ENCODE measurements at places on chromosomes 4 and X. TPM values are rescaled to one million over a fixed set of nuclear protein-coding genes. Genes with fewer than 3 reads are reported as not detected.

DNA sequence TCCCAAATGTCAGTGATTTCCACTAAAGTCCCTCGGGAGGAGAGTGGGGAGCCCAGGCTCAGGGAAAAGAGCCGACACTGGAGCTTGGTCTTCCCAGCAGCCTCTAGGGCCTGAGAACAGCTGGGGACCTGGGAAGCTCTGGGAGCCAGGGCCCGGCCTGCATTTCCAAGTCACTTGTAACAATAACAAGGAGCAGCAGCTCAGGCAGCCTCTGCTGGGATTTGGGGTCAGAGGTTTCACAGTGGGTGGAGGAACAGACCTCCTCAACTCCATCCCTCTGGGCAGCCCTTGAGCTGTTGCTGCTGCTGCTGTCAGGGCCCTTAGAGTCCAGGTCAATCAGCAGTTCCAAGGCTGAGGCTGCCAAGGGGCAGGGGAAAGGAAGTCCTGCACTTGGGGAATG, 11.1 kb downstream of the STARD8 start:
- no peak for DNase-seq

GRCh38 chr4:37607018-37607417, 79.2 kb downstream of the RELL1 start:
- DNase-seq, result no peak

DNA sequence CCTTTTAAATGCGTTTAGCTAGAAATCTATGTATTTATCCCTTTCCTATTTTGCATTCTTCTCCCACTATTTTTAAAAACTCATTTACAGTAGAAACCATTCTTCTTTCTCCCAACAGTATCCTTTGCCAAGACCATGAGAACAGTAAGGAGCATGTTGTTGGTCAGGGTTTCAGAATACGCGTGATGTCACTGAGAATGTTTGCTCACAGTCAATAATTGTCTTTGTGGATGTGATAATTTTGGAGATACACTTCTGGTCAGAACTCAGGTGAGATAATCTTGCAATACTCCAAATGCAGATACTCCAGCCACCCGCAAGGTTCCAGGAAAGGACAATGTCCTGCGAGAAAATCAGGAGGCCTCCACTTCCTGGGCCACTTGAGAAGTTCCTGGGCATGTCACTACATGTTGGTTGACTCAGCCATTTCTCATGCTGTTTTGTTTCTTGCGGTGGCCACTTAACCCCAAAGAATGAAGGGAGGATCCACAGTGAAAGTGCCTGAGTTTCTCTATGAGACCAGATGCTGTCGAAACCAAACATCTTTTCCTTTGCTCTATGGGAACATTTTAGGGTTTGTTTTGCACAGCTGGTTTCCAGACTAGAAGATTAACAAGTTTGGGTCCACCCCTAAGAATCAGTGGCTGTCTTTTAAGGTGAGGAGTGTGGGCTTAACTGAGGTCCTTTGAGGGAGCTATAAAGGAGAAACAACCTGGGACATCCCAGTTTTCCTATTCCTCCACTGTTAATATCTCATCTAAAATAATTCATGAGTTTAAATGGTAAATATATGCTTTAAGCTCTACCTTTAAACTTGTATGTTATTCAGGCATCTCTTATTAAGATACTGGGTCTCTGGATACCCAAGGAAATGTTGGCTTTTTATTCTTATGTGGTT, 116.0 kb downstream of the SOWAHB start:
- no peak for DNase-seq

Gene TEX13C
- not detected for total RNA-seq

DNA sequence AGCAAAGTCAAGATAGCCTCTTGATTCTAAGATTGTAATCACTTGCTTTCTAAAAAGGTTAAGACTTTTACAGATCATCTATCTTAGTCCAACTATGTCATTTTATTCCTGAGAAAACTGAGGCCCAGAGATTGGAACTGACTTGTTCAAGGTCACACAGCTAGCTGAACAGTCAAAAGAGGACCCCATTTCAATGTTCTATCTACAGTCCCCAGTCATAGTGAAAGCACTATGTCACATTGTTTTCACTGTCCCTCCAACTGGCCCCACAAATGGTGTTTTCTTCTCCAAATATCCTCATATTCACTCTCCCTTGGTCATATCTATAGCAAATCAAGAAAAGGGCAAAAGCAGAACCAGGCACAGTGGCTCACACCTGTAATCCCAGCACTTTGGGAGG, 145.2 kb downstream of the OPHN1 start:
- DNase-seq, result no peak

- no peak for DNase-seq
These were observed 8.2 kb upstream of the PWWP3B start for GRCh38 chrX:106159861-106160282.

- no peak for DNase-seq
These were observed 18.2 kb downstream of the PTTG2 start for GRCh38 chr4:37978248-37978924.

Gene NUDT9
- total RNA-seq, result 12.5 TPM

- no peak for DNase-seq
These were observed 82.4 kb upstream of the MYOZ2 start for GRCh38 chr4:119053245-119053644.

Data from CD4-positive, CD25-positive, alpha-beta regulatory T cell (primary cell).